ENCODE measurements at places on chromosomes 12 and 14. TPM values are rescaled to one million over a fixed set of nuclear protein-coding genes. Genes with fewer than 3 reads are reported as not detected.

Gene RPS6KL1
- total RNA-seq, result 0.46 TPM

Gene AEBP2
- 15.4 TPM for total RNA-seq

Gene B4GALNT1
- total RNA-seq, result 0.55 TPM

Gene ZNF605
- 8.1 TPM for total RNA-seq

Gene CEP128
- total RNA-seq, result 2.6 TPM

Gene ART4
- total RNA-seq, result under 0.01 TPM

Gene CFAP54
- total RNA-seq, result 1.4 TPM

Gene DDX24
- total RNA-seq, result 132 TPM

Gene CRACR2A
- total RNA-seq, result 5.1 TPM

Gene CCDC196
- total RNA-seq, result not detected

Gene KIF5A
- 0.09 TPM for total RNA-seq
